HFFc6 (cell line): ENCODE measurements at places on chromosomes 16 and 17.
A peak's percentile ranks its signal among the peaks of the same experiment; 100 is the strongest.

- no peak for DNase-seq
Observed at GRCh38 chr17:40940266-40940665, 2.8 kb upstream of the KRT23 start.

GRCh38 chr17:19986941-19987861, 9.6 kb upstream of the AKAP10 start:
- DNase-seq, result no peak

DNA sequence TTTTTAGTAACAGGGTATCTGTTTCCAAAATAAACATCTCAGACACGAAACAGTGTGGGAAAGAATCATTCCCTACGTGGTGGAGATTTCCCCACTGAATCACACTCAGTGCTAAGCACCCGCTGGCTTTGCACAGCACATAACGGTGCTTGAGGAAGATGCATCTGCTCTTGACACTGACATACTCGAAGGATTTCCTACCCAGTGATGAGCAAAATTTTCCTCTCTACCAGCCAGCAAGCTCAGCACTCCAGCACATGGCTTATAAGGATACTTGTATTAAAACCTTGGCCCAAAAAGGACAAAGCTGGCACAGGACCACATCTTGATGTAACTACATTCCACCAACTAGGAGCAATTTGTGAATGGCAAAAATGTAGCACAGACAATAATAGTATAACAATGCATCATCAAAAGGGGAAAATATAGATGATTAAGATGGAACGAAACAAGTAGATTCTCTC, 59.0 kb downstream of the ANKFY1 start:
- DNase-seq, result peak; percentile 95

- DNase-seq, result no peak
Observed at GRCh38 chr17:62757500-62757951, 50.6 kb downstream of the MARCHF10 start.

DNA sequence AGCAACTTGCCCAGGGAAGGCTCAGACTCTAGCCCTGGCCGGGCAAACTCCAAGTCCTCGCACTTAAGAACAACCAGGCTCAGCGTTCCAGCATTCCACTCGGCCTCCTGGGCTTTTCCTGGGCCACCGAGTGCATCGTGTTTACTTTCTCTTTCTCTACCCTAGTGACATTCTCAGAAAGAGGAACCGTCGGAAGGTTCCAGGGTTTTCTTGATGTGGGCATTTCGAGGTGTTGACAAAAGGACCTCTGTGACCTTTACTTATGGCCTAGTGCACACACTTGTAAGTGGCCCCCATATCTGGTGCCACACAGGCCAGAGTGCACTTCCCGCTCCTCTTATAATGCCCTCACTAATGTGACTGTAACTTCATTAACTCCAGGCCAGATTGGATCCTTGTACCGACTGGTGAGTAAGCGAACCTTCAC, 3.1 kb upstream of the BANP start:
- no peak for DNase-seq

DNA sequence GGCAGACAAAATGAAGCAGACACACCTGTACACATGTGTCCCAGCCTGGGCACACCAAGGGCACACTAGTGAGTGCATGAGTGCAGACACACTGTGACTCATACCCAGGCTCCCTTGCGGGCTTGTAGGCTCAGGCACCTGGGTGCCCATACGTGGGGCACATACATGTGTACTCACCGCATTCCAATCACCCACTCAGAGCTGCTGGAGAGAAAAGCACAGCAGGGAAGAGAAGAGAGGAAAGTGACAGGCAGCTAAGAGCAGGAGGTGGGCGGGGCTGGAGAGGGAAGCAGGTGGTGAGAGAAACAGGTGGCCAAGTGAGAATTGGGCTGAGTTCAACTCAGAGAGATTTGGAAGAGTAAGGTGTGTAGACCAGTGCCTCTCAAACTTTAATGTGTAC, 54.0 kb downstream of the TMEM132E start:
- no peak for DNase-seq

DNA sequence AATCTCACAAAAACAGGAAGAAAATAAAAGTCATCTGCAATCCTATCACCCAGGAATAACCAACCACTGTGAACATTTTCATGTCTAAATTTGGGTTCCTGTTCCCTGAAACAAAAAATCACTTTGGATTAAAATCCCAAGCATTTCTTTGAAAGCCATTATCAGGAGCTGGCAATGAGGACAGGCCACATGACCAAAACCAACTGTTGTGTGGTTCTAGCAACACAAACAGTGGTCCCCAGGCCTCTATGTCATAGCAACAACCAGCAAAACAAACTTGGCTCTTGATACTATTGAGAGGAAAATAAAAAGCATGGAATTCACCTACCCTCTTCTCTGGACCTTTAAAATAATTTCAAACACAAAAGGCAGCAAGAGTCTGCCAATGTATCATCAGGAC, 252.5 kb downstream of the SLC39A11 start:
- no peak for DNase-seq

GRCh38 chr16:88533932-88534637, 36.1 kb upstream of the ZC3H18 start:
- peak; percentile 15 for DNase-seq

- no peak for DNase-seq
Observed at GRCh38 chr16:67040166-67040565, 11.2 kb downstream of the CBFB start.

DNA sequence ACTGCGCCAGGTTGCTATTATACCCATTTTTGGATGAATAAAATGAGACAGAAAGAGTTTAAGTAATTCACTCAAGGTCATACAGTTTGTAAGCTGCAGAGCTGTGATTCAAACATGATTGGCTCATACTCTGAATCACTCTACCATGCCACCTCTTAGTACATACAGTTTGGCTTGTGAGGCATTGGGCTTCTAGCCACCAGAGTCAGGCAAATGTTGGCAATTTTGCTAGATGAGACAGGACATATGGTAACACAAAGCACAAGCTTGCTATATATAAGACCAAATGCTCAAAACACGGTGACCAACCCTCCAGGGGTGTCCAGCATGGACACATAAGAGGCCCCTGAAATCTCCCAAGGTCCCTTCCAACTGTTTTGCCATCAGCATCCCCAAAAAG, 236.0 kb upstream of the IRX5 start:
- no peak for DNase-seq

DNA sequence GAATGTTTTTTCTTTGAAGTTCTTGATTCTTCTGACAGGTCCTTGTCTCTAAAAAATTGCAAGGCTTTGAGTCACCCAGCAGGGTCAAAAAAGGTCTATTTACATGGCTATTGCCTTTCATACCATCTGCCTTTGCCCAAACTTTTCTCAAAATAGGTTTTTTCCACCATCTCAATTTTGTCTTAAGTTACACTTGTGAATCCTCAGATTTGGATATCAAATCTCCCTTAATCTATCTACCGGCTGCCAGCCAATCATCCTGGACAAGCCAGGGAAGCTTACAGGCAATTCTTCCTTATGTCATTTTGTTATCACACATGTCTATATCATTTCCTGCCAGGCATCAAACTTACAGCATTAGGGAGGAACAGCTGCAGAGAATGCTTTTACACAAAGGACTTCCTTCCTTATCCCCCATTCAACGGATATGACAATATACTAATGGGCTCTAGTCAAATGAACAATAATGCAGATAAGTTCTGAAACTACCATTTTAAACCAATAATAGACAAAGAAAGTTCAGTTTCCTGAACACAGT, 104.1 kb upstream of the CORO6 start:
- no peak for DNase-seq

DNA sequence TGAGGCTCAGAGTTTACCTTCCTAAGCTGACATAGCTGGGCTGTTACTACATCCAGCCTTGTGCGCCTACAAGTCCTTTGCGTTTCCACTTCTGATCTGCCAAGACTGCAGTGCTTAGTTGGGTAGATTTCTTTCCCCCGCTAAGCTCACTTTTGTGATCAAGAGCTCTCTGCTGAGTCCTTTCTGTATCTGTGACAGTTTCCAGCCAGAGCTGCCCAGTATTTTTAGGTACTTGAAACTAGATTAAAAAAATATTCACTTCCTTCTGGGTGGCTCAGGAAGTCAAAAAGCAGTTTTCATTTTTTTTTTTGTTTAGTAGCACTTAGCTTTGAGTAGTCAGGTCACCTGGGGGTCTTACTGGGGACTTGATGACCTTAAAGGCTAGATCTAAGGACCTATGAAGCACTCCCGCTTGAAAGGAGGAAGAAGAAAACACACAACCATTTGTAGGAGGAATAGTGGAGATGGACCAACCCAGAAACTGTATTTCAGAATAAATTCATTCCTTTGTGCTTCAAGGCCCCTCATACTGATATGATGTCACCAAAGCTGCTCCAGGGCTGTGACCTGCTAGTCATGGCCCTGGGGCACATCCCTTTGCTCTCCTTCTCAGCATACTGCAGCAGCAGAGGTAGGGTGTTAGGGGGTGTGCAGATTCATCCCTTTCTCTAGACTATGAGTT, 75.6 kb upstream of the HNF1B start:
- DNase-seq, result no peak

DNA sequence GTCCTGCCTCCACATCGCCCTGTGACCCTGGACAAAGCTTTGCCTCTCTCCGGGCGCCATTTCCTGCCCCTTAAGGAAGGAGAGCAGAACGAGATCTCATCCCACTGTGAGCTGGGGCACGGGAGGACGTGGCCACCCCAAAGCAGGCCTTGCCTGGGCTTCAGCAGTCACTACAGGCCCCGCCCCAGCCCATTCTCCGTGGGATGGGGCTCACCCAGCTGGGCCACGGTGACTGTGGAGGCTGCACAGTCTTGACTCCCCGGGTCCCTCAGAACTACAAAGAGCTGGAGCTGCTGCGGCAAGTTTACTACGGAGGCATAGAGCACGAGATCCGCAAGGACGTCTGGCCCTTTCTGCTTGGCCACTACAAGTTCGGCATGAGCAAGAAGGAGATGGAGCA, 28.2 kb downstream of the MNT start:
- DNase-seq, result no peak

GRCh38 chr16:1938910-1939309, 4.1 kb downstream of the MSRB1 start:
- DNase-seq, result no peak

DNA sequence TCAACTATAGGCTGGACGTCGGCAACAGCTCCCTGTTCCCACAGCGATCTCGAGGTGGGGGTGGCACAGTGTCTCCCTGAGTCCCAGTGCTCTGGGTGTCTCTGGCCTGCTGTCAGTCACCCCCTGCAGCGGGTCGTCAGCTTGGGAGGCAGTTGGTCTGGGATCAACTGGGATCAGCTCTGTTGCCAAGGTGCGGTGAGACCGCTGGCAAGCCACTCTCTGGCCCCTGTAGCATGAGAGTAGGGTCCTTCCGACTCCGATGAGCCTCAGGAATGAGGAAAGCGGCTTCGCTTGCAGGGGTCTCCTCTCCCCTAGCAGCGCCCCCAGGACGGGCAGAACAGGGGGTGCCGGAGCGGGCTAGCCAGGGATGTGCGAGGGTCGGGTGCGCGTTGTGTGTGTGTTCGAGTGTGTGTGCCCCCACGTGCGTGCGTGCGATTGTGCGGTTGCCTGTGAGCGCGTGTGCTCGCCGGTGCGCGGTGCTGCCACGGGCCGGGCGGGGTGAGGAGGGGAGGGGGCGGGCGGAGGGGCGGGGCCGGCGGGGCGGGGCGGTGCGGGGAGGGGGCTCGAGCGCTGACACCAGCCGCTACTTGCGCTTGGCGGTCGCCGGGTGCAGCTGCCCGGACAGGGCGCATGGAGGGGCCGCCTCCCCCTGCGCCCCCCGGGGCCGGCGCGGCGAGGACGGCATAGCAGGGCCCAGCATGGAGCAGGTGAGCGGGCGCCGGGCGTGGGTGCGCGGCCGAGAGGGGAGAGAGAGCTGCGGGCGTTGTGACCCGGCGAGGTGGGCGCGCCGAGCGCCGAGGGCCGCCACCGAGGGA, 9.4 kb upstream of the ARHGAP23 start:
- DNase-seq, result no peak

DNA sequence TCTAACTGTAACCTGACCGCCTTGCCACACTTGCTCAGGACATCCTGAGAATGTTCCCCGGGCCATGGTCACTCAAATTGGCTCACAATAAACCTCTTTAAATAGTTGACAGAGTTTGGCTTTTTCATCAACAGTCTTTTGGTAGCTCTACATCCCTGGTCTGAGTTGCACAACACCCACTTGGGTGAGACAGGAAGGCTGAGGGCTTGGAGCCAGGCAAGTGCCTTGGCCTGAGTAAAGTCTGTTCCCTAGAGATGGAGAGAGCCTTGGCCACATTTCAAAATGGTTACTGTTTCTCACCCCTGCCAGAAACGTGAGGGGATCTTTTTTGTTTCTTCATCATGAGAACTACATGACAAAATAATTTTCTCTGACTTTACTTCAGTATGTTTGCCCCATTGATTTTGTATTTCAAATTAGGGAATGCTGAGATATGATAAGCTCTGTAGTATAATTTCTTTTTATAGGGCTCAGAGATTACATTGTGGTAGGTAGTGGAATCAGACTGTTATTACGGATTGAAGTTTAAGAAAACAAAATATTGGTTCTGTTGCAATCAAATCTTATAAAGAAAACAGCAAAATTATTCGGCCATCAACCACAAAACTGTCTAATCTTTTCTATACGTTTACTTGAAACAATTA, 53.9 kb upstream of the NETO2 start:
- no peak for DNase-seq

DNA sequence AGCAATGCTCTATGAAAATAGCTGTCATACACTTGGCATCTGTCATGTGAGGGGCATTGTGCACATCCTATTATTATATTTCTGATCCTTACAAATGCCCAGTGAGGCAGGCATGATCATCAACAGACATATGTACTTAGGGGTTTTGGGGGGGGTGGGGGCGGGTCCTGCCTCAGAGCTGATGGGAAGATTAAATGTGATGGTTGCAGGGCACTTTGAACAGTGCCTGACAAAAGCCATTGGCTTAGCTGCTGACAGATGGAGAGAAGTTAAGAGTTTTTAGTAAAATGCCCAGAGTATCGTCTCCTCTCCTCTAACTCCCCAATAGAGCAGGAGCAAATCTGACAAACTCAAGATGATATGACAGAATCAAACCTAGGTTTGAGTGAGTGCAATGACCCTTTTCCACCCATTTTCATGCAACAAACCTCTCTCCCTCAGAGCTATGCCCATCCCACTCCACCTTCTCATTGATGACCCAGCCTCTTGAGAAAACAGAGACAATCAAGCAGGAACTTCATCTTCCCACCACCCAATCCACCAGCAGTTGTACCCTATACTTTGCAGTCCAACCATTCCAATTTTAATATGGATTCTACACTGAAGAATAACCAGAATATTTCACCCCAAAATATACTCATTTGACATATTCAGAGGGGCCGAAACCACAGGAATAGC, 4.8 kb downstream of the KLHL11 start:
- no peak for DNase-seq
